ENCODE measurements at places on chromosomes 6 and 20.

- no peak for DNase-seq
Observed at GRCh38 chr20:33566781-33567603, 77.1 kb downstream of the CBFA2T2 start.

DNA sequence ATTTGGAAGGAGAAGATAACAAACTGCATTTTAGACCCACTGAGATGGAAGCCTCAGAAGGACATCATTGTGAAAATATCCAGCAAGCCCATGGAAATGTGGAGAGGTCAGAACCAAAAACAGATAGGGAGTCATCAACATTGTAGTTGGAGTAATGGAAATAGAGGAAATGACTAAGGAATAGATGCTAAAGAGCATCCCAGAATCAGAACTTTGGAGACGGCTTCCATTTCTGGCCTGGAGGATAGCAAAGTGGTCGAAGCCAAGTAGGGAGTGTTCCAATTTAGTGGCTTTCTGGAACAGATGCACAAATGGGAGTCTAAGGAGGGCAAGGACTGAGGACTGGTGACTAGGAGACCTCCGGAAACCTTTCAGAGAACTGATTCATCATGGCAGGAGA is 3.6 kb downstream of the BEND6 start:
- no peak for DNase-seq

- no peak for DNase-seq
Observed at GRCh38 chr6:163354761-163355425, 59.6 kb upstream of the QKI start.

GRCh38 chr20:23358563-23358906 is 3.4 kb upstream of the GZF1 start:
- no peak for DNase-seq

DNA sequence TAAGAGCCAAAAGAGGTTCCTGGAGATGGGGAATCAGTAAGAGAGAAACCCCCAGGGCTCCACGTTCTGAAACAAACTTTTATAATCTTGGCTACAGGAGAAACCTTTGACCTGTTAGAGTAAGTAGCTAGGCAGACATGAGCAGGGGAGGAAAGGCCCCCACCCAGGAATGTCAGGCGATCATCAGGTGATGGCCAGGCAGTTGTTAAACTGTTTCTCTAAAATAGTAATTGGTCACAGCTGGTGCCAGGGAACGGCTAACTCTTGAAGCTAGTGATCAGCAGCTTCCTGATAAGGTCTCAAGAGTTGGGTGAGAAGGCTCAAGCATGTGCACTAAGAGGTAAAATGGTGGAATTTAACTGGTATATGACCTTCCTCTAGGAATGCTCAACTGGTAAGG is 263.8 kb downstream of the HDGFL1 start:
- DNase-seq = no peak

DNA sequence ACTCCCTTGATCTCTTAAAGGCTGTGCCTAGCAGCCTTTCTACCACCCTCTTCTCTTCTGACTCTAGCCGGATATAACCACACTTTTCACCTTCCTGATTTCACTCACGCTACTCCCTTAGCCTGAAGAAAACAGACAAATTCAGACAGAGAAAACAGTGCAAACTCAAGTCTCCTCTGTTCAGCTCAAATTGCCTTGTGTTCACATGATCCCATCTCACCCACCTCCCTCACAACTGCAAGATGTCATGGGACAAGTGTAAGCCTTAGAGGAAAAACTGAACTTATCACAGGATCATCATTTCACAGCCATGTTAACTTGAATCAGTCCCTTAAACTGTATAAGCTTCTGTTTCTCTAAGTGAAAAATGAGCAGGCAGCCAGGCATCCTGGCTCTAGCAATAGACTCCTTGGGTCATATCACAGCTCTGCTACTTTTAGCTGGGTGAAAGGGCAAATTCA is 66.5 kb upstream of the TENT5A start:
- DNase-seq = no peak

GRCh38 chr6:96899019-96899418 is 1.3 kb upstream of the NDUFAF4 start:
- no peak for DNase-seq

All from CD4-positive, alpha-beta T cell treated with Interleukin-6 at 100 ng/mL for 8 hours (primary cell).